ENCODE measurements at places on chromosomes 13 and 19.

GRCh38 chr13:40680659-40681323 is 14.3 kb upstream of the FOXO1 start:
- DNase-seq: no peak

DNA sequence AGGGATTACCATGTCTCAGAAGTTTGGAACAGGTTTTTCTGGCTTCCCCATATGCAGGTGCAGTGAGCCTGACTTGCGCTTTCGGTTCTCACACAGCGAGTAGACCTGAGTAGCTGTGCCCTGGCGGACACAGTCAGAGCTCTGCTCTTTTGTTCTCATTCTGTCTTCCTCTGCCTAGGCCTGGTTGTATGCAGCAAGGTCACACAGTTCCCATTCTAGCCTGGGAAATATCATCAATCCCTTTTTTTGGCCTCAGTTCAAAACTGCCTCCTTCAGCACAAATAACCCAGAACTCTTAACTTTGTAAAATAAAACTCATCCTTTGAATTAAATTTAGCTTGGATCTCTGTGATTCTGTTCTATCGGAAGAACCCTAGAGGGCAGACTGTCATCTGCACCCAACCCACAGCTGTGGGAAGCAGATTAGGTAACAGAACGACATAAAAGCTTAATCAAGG is 10.2 kb downstream of the OXGR1 start:
- no peak for DNase-seq

GRCh38 chr13:92196591-92197256 is 798.3 kb downstream of the GPC5 start:
- no peak for DNase-seq

GRCh38 chr13:81874253-81874652 is 1533.3 kb upstream of the SPRY2 start:
- no peak for DNase-seq

DNA sequence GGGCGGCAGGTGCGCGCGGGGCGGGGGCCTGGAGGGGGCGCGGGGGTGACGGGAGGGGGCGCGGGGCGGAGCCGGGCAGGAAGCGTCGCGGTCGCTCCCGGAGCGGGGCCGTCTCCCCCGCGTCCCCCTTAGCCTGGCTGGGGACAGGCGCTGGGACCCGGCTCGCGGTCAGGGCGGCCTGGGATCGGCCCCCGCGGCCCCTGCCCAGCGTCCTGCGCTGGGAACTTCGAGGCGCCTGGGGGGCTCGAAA is 74.7 kb upstream of the MCF2L start:
- no peak for DNase-seq

DNA sequence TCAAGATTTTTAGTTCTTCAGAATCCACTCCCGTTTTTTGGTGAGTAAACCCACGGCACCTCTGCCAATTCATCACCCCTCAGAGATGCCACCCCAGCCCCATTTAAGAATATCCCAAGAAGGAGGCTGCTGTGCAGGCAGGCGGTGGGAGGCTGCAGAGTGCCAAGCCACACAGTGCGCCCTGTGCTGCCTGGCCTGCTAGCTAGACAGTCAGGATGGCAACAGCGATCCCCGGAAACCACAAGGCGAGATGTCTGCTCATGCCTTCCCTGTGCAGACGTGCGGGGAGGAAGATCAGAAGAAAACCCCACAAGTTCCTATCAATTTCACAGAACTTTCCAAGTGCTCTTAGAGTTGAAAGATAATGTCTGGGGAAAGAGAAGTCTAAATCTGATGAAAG is 64.8 kb upstream of the GPR183 start:
- DNase-seq: no peak

DNA sequence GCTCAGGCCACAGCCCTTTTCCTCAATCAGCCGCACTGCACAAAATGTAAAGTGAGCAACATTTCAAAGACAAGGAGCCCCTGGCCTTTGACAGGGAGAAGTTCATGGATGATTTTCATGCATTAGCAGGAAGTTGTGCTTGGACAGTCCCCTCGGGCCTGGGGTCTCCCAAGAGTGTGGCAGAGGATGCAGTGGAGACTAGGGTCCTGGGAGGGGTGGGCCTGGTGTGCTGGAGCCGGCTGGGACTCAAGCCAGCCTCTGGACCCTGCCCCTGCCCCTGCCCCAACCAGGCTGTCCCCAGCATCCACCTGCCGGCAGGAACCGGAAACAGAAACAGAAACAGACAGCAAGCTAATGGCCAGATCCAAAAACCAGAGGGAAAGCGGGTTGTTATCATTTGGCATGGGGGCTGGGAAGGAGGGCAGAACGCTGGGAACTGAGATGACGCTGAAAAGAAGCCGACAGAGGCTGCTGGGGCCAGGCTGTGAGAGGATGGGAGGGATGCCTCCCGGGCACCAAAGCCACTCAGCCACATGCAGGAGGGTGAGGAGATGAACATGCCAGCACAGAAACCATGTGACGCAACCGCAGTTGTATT is 2.3 kb downstream of the GAS6 start:
- no peak for DNase-seq

DNA sequence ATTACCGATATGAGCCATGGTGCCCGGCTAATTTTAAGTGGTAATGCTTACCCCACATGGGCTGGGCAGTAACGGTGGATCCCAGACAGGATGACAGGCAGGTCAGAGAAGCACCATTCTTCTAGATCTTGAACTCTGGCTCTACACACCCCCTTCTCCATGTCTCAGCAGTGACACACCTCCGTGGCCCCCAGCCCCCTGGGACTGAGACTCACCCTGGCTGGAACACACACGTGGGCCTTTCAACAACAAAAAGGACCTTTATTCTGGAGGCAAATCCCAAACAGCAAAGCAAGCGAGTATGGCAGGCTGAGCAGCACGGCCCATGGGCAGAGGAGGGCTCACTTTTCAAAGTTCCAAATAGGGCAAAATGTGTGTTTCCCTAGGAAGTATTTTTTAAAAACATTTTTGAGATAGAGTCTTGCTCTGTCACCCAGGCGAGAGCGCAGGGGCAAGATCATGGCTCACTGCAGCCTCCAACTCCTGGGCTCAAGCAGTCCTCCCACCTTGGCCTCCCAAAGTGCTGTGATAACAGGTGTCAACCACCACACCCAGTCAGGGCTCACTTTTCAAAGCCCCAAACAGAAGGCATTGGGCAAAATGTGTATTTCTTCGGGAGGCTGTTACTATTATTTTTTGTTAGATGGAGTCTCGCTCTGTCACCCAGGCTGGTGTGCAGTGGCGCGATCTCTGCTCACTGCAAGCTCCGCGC is 4.2 kb upstream of the PLIN4 start:
- DNase-seq: no peak

GRCh38 chr13:30074431-30074830 is 224.0 kb upstream of the UBL3 start:
- DNase-seq: no peak

- DNase-seq: no peak
Measured at GRCh38 chr19:2478756-2479555, 3.0 kb downstream of the GADD45B start.

DNA sequence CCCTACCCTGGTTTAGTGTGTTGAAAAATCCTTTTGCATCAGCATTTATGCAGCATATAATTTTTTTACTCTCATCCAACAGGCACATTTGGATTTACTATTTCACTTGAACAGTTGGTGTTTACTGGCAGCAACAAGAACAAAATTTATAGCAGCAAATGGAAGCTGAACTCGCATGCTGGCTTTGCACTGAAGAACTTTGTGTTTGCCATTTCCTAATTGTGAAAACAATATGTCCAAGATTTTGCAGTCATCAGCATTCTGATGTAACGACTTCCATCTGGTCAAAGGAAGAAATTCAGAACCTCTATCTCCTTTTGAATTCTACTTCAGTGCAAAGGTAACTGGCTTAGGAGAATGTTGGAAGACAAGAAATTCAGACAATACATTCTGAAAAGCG is 131.0 kb downstream of the DLEU7 start:
- DNase-seq: no peak

DNA sequence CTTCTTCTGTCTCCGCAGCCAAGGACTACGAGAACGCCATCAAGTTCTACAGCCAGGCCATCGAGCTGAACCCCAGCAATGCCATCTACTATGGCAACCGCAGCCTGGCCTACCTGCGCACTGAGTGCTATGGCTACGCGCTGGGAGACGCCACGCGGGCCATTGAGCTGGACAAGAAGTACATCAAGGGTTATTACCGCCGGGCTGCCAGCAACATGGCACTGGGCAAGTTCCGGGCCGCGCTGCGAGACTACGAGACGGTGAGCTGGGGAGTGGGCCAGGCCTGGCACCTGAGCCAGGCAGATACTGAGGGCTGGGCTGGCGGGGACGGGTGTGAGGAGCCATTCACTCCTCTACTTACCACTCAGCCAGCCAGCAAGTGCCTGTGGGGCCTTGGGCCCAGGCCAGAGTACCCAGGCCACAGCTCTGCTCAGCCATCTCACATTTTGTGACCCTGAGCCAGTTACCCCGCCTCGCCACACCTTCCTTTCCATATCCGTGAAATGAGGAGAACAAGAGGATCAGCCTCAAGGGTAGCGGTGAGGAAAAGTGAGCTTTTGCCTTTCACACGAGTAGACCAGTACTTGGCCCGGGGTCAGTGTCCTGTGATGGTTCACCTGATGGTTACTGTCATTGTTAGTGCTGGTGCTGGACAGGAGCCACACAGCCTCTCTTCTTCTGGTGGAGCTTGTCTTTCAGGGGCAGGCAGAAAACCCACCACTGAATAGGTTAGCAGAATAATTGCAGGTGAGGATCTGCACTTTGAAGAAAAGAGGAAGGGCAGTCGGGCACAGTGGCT is 7.0 kb downstream of the PPP5C start:
- no peak for DNase-seq

DNA sequence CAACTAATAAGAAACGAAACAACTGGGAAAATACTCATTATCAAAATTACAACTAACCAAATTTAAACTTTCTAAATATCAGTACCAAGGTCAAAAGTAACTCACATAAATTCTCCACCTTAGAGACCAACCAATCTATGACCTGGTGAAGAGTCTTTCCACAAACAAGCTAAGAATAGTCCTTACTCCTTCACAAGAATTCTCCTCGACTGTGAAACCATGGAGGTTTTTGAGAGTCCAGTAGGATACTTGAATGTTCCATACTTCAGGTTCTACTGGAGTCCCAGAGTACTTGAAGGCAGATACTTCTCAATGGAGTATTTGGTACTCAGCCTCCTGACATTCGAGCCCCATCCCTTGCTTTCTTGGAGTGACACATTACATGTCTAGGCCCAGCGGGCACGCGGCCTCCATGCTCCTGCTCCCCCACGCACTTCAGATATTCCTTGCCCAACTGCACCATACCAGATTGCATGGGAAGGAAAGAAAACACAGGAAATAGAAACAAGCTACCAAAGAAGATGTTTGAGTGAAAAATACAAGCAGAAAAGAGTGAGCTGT is 63.9 kb downstream of the ABCC4 start:
- no peak for DNase-seq

GRCh38 chr19:52734331-52734892 is 432 bp downstream of the ZNF611 start:
- DNase-seq: no peak

DNA sequence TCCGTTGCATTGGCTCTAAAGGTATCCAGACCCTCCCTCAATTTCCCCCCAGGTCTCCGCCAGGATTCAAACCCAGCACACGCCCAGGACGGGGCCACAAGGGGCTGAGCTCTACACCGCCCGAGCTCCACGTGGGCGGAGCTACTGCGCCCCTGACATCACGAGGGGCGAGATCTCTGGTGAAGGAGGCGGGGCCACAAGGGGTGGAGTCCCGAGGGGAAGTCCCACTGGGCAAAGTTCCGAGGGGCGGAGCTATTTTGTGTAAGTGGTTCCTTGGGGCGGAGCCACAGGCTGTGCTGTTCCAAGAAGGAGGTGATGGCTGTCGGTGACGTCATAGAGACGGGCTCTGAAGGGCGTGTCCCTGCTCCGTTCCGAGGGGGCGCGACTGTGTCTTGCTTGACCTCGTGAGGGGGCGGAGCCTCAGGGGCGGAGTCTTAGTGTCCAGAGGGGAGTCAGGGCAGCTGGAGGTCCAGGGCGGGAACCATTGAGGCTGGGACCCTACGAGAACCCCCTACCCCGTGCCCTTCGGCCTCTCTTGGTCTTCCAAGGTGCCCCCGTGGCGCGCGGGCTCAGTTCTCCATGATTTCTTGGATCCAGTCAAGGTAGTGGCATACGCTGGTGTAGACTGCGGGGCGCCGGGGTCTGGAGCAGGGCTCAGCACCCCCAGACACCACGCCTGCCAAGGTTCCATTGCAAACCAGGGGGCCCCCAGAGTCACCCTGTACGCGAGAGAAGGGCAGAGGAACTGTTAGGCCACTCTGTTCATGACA is 1.3 kb upstream of the KLK8 start:
- DNase-seq: no peak

- DNase-seq: no peak
Measured at GRCh38 chr13:46341112-46341711, 45.8 kb downstream of the RUBCNL start.

DNA sequence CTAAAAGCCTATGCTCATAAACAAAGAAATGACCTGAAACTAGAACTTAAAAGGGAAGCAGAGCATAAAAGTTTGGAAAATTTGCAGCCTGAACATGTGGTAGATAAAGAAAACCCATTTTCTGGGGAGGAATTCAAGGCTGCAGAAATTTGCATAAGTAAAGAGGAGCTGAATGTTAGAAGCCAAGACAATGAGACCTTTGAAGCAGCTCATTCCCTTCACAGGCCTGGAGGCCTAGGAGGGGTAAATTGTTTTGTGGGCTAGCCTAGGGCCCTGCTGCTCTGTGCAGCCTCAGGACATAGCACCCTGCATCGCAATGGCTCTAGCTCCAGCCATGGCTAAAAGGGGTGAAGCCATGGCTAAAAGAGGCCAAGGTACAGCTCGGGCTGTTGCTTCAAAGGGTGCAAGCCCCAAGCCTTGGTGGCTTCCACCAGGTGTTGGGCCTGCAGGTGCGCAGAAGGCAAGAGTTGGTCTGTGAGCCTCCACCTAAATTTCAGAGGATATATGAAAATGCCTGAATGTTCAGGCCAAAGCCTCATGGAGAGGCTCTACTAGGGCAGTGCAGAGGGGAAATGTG is 38.3 kb downstream of the ZIC2 start:
- no peak for DNase-seq

- DNase-seq: no peak
Measured at GRCh38 chr19:41701401-41702075, 6.9 kb upstream of the CEACAM5 start.

DNA sequence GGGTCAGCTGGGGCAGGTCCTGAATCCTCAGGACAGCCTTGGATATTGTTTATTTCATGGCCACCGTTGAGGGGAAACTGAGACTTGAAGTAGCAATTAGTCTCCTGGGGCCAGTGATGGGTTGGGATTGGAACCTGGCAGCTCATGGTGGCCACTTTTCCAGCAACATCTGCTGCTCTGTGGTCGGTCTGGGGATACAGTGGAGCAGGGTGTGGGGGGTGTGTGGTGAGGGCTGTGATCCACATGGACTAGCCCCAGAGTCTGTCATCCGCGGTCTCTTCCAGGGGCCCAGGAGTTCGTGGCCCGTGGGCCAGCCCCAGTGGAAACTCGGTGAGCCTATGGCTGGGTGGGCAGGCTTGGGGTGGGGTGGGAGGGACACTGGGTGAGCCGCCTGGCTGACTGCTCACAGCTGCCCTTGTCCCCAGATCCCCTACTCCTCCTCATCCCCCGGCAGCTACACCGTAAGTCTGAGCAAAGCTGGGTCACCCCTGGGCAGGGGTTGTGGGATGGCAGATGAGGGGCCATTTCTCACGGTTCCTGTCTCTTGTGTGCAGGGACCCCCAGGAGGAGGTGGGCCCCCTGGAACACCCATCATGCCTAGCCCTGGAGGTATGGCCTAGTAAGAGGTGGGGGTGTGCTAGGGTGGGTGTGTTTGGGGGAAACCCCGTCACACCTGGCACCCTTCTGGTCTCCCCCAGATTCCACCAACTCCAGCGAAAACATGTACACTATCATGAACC is 5.5 kb downstream of the ISYNA1 start:
- no peak for DNase-seq
